ENCODE measurements at places on chromosomes 5 and 9. TPM values are rescaled to one million over a fixed set of nuclear protein-coding genes. Genes with fewer than 3 reads are reported as not detected.

The SPEF2 gene
- 3.3 TPM for total RNA-seq

The BTNL8 gene
- not detected for total RNA-seq

The GPRIN1 gene
- 4.8 TPM for total RNA-seq

The SH3GL2 gene
- total RNA-seq: 7.7 TPM

The FAM219A gene
- total RNA-seq: 21.1 TPM

The DMGDH gene
- total RNA-seq: 4.7 TPM

The IFNA21 gene
- not detected for total RNA-seq

The HEMGN gene
- total RNA-seq: not detected

The CAMK4 gene
- 1.9 TPM for total RNA-seq

The WDR41 gene
- 74.6 TPM for total RNA-seq

The GABRA6 gene
- not detected for total RNA-seq

- H3K36me3 ChIP-seq: no peaks in the 10 kb centered on the region
- no peaks in the 10 kb centered on the region for H3K4me1 ChIP-seq
- no peaks in the 10 kb centered on the region for H3K27me3 ChIP-seq
- no peak overlapping the region for H3K4me3 ChIP-seq
Measured at GRCh38 chr9:122383992-122384461, 13.2 kb downstream of the PTGS1 start.

DNA sequence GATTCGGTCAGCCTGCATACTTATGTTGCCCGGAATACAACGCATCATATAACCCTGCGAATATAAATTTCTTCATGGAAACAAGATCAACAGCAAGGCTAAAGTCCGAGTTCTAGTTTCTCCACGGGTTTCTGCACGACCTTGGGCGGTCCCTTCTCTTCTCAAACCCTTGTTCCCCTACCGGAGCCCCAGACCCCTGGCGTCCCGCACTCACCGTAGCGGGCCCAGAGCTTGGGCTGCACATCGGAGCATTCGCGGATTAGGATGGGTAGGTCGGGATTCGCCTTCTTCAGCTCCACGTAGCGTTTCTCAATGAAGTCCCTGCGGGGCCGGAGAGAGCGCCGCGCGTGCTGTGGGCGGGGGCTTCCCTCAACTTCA lies 399 bp downstream of the NDUFA2 start:
- peaks cover 3% of the 10 kb centered on the region for H3K4me1 ChIP-seq
- peak overlapping the region; percentile 53 for H3K27ac ChIP-seq
- no peak for DNase-seq
- peak overlapping the region; percentile 99 for H3K4me3 ChIP-seq

DNA sequence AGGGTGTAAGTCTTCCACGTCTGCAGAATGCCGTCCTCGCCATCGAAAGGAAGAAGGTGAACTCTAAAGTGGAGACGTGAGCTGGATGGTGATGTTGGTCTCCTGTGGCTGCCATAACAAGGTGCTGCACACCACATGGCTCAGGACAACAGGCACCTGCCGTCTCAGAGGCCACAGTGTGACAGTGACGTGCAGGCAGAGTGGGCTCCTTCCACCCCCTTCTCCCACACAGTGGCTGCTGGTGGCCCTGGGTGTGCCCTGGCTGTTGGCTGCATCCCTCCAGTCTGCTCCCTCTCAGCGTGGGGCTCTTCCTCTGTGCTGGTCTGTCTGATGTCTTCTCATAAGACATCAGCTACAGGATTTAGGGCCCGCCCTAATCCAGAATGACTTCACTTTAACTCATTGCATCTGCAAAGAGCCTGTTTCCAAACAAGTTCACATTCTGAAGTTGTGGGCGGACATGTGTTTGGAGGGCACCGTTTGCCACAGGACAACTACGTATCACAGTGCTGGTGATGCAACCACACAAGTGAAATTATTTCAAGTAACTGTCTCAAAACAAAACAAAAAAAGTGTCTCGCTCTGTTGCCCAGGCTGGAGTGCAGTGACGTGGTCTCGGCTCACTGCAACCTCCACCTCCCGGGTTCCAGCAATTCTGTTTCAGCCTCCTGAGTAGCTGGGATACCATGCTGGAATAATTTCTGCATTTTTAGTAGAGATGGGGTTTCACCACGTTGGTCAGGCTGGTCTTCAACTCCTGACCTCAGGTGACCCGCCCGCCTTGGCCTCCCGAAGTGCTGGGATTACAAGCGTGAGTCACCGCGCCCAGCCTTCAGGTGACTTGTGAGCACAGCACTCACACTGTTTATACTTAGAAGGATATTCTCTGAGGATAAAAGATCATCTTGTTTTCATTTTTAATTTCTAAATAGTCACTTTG lies 31.2 kb upstream of the CLPTM1L start:
- no peaks in the 10 kb centered on the region for H3K4me1 ChIP-seq
- DNase-seq: no peak
- H3K4me3 ChIP-seq: no peak overlapping the region

- DNase-seq: no peak
- no peaks in the 10 kb centered on the region for H3K36me3 ChIP-seq
- no peak overlapping the region for H3K4me3 ChIP-seq
- no peak overlapping the region for H3K27ac ChIP-seq
- no peaks in the 10 kb centered on the region for H3K4me1 ChIP-seq
Measured at GRCh38 chr5:93076096-93076495, 504.9 kb downstream of the NR2F1-AS1 start.

GRCh38 chr5:35828082-35828598 lies 28.6 kb upstream of the IL7R start:
- H3K27me3 ChIP-seq: no peaks in the 10 kb centered on the region
- DNase-seq: no peak
- peaks cover 5% of the 10 kb centered on the region for H3K4me1 ChIP-seq

GRCh38 chr5:31771500-31771899 lies 132.6 kb downstream of the PDZD2 start:
- H3K4me3 ChIP-seq: no peak overlapping the region
- no peak for DNase-seq
- no peaks in the 10 kb centered on the region for H3K4me1 ChIP-seq
- no peaks in the 10 kb centered on the region for H3K36me3 ChIP-seq

DNA sequence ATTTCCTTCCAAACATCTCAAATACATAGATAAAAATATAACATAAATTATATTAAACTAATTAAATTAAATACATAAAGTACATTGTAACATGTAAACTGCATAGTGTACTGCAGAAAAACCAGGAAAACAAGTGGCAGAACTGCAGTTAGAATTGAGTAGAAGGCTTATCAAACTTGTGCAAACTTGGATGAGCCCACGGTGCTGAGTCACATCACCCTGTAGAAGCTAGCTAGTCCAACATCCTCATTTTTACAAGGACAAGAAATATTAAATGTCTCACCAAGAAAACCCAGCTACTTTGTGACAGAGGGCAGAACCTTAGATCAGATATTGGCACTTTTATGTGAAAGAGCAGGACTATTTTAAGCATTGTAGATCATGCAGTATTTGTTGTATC lies 807.9 kb upstream of the NUDT12 start:
- no peaks in the 10 kb centered on the region for H3K4me1 ChIP-seq
- no peak overlapping the region for H3K4me3 ChIP-seq
- H3K27ac ChIP-seq: no peak overlapping the region
- DNase-seq: no peak
- no peaks in the 10 kb centered on the region for H3K36me3 ChIP-seq
- no peaks in the 10 kb centered on the region for H3K27me3 ChIP-seq

- no peaks in the 10 kb centered on the region for H3K36me3 ChIP-seq
- no peak overlapping the region for H3K27ac ChIP-seq
- no peaks in the 10 kb centered on the region for H3K27me3 ChIP-seq
- no peak for DNase-seq
- H3K4me1 ChIP-seq: no peaks in the 10 kb centered on the region
- H3K4me3 ChIP-seq: peak overlapping the region; percentile 60
Measured at GRCh38 chr9:78521680-78522079, 224.8 kb downstream of the PSAT1 start.

- no peak for DNase-seq
- no peak overlapping the region for H3K4me3 ChIP-seq
- H3K27me3 ChIP-seq: no peaks in the 10 kb centered on the region
- H3K27ac ChIP-seq: no peak overlapping the region
- peaks cover 12% of the 10 kb centered on the region for H3K4me1 ChIP-seq
- no peaks in the 10 kb centered on the region for H3K36me3 ChIP-seq
Measured at GRCh38 chr9:20604562-20604961, 17.7 kb downstream of the MLLT3 start.

GRCh38 chr9:121303456-121304451 lies 35.8 kb downstream of the GSN start:
- no peaks in the 10 kb centered on the region for H3K36me3 ChIP-seq
- no peak overlapping the region for H3K27ac ChIP-seq
- H3K27me3 ChIP-seq: no peaks in the 10 kb centered on the region
- H3K4me3 ChIP-seq: no peak overlapping the region
- no peak for DNase-seq

DNA sequence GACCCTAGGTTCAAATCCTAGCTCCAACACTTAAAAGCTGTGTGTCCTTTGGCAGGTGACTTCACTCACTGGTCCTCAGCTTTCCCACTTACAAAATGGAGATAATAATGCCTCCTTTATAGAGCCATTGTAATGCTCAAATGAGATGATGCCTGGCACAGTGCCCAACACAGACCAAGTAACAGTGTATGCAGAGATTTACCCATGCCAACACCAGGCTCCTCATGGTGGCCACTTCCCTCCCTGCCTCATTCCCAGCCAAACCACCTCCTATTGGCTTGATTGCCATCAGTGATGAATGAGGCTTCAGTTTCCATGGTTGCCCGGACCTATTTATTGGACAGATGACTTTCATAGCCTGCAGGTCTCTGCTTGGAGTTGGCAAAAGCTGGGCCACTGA lies 469.4 kb downstream of the CDK5RAP2 start:
- no peak for DNase-seq
- H3K27ac ChIP-seq: no peak overlapping the region
- H3K36me3 ChIP-seq: no peaks in the 10 kb centered on the region
- no peak overlapping the region for H3K4me3 ChIP-seq
- peaks cover 39% of the 10 kb centered on the region for H3K27me3 ChIP-seq
- H3K4me1 ChIP-seq: no peaks in the 10 kb centered on the region

DNA sequence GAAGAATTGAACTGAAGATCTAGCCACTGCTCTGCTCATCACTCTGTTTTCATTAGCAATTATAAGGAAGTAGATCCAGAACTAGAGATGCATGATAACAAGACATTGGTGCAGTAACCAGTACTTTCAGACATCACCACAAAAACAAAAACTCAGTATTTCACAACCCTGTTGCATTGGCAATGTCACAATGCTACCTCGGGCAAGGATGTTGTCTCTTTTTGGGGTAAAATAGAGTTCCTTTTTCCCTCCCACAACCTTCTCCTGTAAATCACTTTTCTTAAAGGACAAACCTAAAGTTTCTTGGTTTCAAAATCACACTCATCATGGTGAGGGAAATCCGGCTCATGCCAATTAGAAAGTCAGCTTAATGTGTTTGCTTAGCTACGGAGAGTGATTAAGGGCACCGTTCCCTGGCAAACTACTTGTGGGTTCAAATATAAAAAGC lies 420.1 kb upstream of the MEF2C start:
- no peaks in the 10 kb centered on the region for H3K4me1 ChIP-seq
- H3K27me3 ChIP-seq: no peaks in the 10 kb centered on the region
- H3K27ac ChIP-seq: no peak overlapping the region
- H3K36me3 ChIP-seq: no peaks in the 10 kb centered on the region

- peaks cover 4% of the 10 kb centered on the region for H3K4me1 ChIP-seq
- H3K36me3 ChIP-seq: peaks cover 41% of the 10 kb centered on the region
- H3K4me3 ChIP-seq: no peak overlapping the region
- no peak for DNase-seq
Measured at GRCh38 chr5:172235132-172235780, 41.3 kb downstream of the EFCAB9 start.
